GOT3 (cell line): ENCODE measurements at places on chromosomes 6 and 20.

DNA sequence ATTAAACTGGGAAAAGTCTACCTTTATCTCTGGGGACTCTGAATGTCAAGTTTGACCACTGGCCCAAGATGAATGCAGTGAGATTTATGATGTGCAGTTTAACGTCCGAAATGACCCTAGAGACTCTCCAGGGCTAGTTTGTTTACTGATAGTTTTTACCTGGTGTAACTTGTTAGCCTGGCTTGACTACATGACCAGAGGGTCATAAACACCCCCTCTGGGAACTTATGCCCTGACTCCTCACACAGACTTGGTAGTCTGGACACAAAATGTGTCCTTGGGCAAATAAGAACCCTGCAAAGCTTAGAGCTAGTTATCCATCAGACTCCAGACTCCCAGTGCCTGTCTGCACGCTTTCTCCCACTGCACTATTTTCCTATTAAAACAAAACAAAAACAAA is 606.5 kb downstream of the HACE1 start:
- no peak for DNase-seq

DNA sequence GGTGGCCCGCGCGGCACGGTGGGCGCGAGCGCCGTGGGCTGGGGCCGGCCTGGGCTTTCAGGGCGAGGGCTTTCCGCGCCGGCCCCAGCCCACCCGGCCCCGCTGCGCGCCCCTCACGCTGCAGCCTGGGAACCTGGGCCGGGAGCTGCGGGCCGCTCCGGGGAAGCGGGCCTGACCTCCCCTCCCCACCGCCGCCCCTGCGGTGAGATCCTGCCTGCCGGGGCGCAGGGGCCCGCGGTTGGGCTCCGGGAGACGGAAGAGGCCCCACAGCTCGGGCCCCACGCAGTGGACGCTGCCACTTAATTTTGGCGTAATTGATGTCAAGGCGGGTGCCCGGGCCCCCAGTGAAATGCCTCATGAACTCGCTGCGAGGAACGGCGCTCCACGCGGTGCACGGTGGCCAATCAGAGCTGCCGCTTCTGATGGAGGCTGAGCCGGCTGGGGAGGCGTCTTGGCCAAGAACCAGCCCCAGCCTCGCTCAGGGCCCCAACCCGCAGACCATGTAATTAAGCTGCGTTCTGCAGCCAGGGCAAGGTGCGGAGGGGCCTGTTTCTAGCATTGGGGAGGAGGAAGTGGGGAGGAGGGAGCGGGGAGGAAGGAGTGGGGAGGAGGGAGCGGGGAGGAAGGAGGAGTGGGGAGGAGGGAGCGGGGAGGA is 96.1 kb upstream of the BHLHE23 start:
- no peak for DNase-seq

GRCh38 chr20:50584687-50585086 is 74.5 kb downstream of the PTPN1 start:
- no peak for DNase-seq

DNA sequence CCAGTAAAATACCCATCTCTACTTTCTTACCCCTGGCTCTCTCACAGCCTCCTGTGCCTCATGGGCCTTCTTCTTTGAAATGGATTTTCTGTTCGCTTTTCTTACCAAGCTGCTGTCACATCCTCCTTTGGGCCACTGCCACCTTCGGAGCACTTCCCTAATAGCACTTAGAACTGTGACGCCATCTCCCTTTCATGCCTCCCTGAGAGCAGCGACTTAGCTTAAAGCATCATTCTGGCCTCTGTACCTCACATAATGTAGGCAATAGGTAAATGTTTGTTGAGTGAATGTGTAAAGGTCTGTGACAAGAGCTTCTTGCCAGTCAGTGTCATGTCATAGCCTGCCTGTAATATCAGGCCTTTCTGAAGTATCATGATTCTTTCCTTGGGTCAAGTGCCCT is 78.8 kb downstream of the ADGRG6 start:
- DNase-seq, result no peak

DNA sequence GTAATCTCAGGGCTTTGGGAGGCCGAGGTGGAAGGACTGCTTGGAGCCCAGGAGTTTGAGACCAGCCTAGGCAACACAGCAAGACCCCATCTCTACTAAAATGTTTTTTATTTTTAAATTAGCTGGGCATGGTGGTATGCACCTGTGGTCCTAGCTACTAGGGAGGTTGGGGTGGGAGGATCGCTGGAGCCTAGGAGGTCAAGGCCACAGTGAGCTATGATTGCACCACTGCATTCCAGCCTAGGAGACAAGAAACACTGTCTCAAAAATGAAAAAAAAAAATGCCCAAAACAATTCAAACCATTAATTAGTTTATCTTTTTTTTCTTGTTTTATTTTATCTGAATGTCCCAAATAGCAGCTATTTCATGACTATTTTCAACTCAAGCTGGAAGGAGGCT is 85.8 kb downstream of the GMPR start:
- no peak for DNase-seq

- no peak for DNase-seq
Observed at GRCh38 chr6:99612551-99613408, 6.1 kb downstream of the PRDM13 start.

- no peak for DNase-seq
Observed at GRCh38 chr20:10786678-10787077, 112.9 kb upstream of the JAG1 start.

DNA sequence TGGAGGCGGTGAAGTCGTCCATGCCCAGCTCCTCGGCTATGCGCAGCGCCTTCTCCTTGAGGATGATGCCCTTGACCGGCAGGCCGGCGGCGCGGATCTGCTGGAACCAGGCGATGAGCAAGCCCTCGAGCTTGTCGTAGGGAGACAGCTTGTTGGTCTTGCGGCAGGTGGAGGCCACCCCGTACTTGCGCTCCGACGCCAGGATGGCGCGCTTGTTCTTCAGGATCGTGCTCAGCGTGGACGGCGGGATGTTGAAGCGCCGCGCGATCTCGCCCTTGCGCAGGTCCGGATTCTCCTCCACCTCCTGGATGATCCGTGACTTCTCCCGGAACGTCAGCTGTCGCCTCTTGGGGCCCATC is 435 bp downstream of the CENPB start:
- DNase-seq, result no peak

GRCh38 chr20:23003077-23003635 is 32.0 kb upstream of the SSTR4 start:
- no peak for DNase-seq

GRCh38 chr6:37077191-37077904 is 71.9 kb downstream of the FGD2 start:
- DNase-seq, result no peak

- no peak for DNase-seq
Observed at GRCh38 chr20:62808211-62808865, 3.7 kb downstream of the OGFR start.

GRCh38 chr6:88963139-88964090 is at the start of gene RNGTT:
TSS of gene RNGTT (minus strand) at chr6:88963618. CDS start at chr6:88963409, 209 bp downstream.
- DNase-seq, result peak; percentile 92

DNA sequence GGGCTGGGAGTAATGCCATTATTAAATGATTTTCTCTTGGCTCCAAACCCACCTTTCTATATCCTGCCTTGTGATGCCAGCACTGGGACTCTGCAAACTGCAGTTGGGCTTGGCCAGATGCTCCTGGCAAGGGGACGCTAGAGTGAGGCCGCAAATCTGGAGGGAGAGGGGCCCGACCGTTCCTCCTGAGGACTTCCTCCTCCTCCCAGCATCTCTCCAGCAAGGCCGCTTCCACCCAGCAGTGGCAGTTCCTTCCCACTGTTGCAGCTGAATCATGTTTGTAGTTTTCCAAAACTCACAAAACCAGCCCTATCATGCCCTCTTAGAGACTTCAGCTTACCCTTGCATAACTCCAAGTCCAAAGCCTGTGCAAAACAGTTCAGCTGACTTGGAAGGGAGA is 244.4 kb downstream of the FOXA2 start:
- DNase-seq, result no peak

GRCh38 chr20:43993560-43993959 is 78.9 kb downstream of the TOX2 start:
- DNase-seq, result no peak

DNA sequence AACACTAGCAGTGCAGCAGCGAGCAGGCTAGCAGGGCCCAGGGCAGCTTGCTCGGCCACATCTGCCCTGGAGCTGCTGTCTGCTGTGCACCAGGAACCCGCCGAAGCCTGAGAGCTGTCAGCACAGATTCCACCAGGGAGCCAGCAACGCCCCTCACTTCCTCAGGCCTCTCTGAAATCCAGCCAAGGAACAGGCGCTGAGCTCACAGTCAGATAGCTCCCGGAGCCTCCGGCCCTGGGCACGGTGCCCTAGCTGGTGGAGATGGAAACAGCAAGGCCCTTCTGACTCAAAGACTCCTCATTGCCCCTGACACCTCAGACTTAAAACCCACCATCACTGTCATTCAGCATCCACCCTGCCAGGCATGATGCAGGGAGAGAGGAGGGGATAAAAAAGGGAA is 839.4 kb downstream of the MAFB start:
- DNase-seq, result peak; percentile 76

- no peak for DNase-seq
Observed at GRCh38 chr6:92847988-92848387, 571.4 kb downstream of the EPHA7 start.

- DNase-seq, result no peak
Observed at GRCh38 chr20:2616634-2617033, 35.8 kb upstream of the NOP56 start.

- DNase-seq, result no peak
Observed at GRCh38 chr6:24520929-24521546, 26.3 kb downstream of the ALDH5A1 start.

- no peak for DNase-seq
Observed at GRCh38 chr6:142984386-142984785, 39.4 kb upstream of the HIVEP2 start.

DNA sequence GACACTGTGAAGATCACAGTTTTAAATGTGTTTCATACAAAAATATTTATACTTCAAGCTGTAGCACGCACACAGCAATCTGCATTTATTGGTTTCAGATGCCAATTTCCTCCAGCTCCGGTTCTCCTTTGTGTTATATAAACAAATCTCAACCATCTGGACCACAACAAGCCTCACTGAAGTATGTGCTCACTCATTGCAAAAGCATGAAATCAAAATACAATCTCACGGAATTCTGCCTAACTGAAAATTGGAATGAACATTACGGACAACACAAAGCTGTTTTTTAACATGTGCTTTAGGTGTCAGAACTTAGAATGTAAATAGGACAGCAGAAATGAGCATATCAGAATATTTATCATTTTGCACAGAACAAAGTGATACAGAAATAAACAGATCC is 38.0 kb downstream of the RCAN2 start:
- no peak for DNase-seq

GRCh38 chr6:158033751-158034702 is 52.4 kb downstream of the SYNJ2 start:
- no peak for DNase-seq

DNA sequence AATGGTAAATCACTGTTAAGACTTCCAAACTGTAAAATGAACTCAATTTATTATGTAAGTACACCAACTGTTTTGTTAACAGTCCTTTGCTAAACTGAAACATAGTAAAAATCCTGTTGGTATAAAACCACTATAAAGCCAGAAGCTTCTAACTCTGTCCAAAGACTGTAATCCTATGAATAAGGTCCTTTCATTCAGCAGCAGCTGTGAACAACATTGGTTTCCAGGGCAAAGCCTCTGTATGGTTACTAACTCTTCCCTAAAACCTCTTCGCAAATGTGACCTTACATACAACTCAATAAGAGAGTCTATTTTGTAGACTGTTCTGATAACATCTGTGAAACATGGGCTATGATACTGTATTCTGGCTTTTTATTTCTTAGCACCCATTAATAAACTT is 40.1 kb downstream of the NUP153 start:
- no peak for DNase-seq

- no peak for DNase-seq
Observed at GRCh38 chr6:43516367-43516696, 394 bp downstream of the YIPF3 start.

- no peak for DNase-seq
Observed at GRCh38 chr6:31972709-31973350, 892 bp upstream of the DXO start.

DNA sequence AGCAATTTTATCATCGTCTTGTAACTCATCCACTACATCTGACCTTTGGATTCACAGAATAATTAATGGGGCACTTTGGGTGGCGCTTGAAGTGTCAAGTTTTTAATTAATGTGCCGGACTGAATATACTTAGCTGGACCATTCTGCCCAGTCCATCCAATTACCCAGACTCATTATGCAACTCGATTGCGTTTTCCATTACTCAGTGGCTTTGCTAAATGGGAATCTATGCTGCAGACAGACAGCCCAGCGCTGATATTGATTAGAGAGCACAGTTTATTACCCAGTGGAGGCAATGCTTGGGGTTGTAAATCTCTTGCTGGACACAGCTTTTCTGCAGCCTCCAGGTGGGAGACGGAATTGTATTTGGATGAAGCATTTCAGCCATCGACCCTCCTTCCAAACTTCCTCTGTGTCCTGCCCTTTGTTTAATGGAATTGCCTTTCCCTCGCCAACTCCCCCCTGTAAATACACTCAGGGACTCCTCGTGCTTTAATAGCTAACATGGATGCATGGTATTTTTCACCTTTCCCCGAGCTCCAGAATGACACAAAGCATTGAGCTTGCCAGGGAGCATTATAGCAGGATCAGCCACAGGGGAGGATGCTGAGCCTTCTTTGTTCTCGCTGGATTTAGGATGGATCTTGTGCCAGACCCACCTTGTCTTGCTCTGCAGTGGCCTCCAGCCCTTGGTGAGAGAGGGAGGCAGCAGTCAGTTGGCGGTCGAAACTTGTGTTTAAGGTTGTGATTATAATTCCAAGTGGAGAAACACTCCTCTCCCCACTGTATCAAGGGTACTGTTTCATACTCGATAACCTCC is 59.7 kb downstream of the EDN3 start:
- DNase-seq, result no peak

GRCh38 chr6:29705389-29706231 is 17.6 kb upstream of the HLA-F start:
- DNase-seq, result no peak

DNA sequence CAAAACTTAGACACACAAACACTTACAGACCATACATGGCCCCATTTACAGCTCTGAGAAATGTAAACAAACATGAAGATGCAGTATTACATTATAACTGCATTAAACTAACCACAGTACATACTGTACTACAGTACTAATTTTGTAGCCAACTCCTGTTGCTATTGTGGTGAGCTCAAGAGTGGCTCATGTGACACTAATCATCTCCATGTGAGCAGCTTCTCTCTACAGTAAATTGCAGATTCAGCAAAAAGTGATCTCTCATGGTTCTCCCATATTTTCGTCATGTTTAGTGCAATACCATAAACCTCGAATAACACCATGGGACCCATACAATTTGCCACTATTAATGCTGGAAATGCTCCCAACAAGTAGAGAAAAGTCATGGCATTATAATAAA is 860.4 kb downstream of the EPHA7 start:
- DNase-seq, result no peak
